Left ventricle myocardium superior (tissue), 1 donor: ENCODE measurements at places on chromosomes 5 and 9.
A peak's percentile ranks its signal among the peaks of the same experiment; 100 is the strongest.

DNA sequence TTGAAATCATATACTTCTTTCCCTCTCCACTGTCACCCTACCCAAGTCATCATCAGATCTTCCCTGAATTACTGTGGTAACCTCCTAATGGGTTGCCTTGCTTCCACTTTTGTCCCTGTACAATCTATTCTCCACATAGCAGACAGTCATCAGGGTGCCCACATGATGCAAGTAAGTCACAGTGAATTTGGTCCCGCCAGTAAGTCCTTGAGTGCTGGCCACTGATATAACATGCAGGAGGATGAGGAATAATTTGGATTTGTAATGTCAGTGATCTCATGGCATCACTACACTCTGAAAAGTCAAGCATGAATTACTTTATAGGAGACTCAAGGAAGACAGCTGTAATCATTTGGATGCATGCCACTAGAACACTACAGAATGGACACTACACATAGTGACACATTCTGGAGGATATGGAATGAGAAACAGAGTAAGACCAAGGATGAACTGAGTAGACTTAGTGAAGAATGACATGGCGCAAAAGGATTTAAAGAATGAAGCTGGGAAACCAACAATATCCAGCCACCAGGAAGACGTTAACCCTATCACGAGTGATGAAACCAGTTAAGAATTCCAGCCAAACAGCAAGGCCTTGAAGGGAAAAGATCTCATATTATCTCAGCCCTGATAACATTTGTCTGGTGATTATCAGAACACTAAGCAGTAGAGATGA, 28.6 kb downstream of the MARCHF3 start:
- no peak for DNase-seq

DNA sequence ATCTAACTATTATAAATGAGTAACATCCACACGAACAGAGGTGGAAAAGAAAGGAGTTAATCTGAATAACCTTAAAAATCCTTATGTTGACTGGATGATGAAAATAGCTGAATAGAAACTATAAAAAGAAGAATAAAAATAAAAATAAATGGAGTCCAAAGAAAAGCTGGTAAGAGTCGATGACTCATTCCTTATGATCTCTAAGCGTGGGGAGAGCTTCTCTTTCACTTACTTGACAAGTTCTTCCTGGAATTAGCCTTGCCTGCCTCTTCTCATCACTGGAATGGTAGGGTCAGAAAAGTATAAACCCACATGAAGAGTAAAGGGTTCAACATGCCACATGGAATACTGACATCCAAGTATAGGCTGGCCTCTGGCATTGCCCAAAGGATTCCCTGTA, 477.0 kb upstream of the RGMB start:
- no peak for DNase-seq

DNA sequence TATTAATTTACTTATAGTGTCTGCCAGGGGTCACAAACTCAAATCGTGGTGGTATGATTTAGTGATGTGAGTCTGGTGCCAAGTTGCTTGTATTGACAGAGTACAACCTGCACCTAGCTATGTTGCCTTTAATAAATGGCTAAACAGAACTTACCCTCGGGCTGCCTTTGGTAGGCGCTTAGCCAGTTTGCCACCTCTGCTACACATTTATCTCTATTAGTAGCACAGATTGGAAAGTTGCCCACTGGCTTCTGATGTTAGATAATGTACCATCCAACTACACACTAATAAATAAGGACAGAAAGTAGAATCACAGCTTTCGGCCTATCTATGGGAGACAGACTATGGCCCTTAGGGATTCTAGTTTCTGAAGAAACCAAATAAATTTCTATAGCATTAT, 368.4 kb downstream of the MAN2A1 start:
- no peak for DNase-seq

GRCh38 chr9:120348951-120349429, 231.0 kb downstream of the CDK5RAP2 start:
- peak; percentile 37 for DNase-seq
